ENCODE measurements at places on chromosomes 11 and 22.

- DNase-seq: peak; percentile 88
Measured at GRCh38 chr11:75558939-75559843, 2.9 kb upstream of the SERPINH1 start.

DNA sequence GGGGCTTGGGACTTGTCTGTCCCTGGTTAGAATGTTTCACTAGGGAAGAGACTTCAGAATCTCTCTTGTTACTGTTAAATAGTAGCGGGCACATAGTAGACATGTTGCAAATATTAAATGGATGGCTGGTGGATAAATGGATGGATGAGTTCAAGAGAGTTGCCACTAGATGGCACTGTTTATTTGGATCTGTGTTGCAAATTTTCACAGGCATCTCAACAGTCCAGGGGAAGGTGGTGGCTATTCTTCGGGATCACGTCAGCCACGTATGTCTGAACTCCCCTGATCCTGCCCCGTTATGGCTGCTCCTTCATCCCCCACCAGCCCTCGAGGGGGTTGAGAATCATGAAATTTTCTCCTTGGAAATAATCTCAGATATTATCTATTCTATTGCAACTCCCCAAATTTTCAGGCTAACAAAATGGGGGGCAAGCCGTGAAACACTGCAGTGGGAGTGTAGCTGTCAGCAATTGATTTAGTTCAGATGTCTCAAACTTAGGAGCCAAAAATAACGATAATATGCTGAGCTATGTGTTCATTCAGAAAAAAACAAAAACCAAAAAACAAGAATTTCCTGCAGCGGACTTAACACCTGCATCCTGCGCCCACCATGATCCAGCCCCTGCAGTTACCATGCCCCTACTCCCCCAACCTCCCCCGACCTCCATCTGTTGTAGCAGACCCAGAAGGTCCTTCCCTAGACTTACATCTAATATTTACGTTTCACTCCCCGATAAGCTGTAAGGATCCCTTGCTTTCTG, 29.1 kb upstream of the BIRC3 start:
- peak; percentile 55 for DNase-seq

- DNase-seq: no peak
Measured at GRCh38 chr11:69310934-69311766, 17.2 kb downstream of the MYEOV start.

DNA sequence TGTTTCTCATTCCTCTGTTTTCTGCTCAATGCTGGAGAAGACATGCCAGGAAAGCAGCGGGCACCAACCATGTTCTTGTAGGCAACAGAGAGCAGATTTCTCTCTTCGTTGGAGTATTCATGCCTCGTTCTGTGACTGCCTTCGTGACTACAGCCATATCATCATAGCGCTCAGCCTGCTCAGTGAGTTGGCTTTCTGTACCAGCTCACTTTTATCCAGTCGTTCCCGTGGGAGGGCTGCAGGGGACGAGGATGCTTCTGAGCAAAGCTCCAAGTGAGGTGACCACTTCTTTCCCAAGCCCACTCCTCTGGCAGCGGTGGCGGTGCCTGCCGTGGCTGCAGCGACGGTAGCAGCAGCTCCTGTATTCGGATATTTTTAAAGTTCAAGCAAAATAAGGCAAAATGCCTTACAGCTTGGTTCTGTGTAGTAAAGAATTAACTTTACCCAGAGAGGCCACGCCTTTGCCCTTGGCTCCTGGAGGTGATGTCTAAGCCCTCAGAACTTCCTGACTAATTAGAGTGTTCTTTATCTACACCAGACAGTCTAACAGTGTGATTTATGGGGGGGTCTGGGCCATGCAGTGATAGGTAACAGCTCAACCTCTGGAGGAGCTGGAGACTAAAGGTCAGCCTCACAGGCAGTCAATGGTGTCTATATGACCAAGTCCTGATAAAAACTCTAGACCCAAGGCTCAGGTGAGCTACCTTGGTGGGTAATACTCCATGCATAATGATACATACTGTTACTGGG, 35.3 kb downstream of the LDHAL6A start:
- DNase-seq: no peak

DNA sequence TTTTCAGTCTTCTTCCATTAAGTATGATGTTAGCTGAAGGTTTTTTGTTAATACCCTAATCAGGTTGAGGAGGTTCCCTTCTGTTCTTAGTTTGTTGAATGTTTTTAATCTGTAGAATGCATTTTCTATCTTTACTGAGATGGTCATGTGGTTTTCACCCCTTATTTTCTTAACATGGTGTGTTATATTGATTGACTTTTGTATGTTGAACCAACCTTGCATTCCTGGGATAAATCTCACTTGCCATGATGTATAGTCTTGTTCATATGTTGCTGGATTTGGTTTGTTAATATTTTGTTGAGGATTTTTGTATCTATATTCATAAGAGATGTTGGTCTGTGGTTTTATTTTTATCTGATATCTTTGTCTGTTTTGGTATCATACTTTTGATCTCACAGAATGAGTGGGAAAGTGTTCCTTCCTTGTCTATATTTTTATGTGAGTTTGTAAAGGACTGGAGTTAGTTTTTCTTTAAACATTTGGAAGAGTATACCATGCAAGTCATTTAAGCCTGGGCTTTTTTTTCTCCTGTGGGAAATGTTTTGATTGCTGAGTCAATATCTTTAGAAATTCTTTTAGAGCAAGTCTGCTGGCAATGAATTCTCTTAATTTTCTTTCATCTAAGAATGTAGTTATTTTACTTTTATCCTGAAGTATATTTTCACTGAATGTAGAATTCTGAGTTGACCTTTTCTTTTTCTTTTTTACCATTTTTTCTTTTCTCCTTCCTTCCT, 5.5 kb upstream of the P4HA3 start:
- no peak for DNase-seq

DNA sequence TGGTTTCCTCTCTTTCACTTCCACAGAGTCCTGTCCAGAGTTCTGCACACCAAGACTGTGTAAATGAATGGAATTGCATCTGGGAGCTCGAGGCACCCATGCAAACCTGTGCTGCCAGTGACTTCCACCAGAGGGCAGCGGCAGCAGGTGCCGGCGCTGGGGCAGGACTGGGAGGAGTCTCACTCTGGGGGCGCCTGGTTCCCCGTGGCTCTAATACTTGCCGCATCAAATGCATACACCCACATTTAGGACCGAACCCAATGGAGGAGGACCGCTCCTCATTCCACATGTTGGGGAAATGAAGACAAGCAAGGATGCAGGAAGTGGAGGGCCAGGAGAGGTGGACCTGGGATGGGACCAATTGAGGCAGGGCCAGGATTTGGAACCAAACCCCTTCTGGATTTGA, 1.1 kb upstream of the CD6 start:
- DNase-seq: no peak

DNA sequence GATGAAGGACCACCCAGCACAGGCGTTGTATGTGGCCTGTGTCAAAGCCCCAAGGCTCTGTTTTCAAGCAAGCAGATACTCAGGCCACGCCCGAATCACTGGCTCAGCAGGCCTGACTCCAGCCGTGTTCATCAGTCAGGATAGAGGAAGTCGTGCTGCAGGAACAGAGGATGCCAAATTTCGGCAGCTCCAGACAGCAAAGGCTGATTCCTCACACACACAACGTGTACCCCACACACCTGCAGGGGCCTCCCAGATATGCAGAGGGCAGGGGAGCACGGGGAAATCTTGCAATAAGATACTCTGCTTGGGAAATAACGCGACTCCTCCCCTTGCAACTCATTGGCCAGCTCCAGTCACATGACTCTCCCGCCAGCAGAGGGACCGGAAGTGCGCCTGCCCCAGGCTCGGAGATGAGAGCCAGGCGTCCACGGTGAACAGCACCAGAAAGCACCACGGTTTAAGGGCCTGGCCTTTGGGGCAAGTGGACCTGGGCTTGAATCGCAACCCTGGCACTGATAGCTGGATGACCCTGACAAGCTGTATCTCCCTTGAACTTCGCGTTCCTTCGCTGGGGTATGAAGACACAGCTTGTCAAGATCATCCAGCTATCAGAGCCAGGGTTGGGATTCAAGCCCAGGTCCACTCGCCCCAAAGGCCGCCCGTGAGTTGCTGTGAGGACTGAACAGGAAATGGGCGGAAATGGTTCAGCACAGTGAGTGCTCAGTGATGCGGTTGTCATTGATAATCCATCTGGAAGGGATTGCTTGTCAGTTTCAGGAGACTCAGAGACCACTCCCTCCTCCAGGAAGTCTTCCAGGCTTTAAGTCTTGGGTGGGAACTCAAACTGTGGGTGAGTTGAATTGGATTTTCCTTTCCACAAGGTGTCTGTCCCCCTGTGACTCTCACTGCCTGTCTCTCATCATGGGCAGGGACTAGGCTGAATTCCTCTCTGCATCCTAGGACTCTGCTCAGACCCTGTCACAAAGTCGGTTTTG, 88.5 kb downstream of the MYEOV start:
- DNase-seq: no peak

- no peak for DNase-seq
Measured at GRCh38 chr11:68816251-68816776, 25.4 kb downstream of the CPT1A start.

- no peak for DNase-seq
Measured at GRCh38 chr11:117722082-117722481, 74.9 kb downstream of the DSCAML1 start.

- no peak for DNase-seq
Measured at GRCh38 chr11:117375960-117376359, 48.3 kb downstream of the CEP164 start.

DNA sequence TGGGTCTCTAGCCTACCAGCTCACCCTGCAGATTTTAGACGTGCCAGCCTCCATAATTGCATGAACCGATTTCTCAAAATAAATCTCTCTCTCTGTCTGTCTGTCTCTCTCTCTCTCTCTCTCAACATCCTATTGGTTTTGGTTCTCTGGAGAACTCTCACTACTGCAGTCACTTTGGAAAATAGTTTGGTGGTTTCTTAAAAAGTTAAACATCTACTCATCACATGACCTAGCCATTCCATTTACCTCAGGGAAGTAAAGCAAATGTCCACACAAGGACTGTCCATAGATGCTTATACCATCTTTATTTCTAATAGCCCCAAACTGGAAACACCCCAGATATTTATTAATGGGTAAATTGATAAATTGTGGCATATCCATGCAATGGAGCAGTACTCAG, 119.5 kb downstream of the SNX19 start:
- no peak for DNase-seq

DNA sequence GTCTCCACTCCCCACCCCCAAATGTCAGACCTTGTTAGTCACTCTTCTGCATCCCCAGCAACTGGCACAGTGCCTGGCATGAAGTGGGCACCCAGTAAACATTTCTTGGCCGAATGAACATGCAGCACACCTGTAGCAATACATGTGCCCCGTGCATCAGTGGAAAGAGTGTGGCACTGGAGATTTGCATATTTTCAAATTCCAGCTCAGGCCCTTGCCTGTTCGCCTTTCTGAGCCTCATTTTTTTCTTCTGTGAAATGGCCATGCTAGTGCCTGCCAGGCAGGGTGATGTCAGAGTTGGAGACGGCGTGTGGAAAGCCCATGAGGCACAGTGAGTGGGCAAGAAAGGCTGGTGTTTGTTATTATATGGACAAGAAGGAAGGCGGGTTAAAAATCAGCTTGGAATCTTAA, 38.7 kb downstream of the CD82 start:
- DNase-seq: no peak

DNA sequence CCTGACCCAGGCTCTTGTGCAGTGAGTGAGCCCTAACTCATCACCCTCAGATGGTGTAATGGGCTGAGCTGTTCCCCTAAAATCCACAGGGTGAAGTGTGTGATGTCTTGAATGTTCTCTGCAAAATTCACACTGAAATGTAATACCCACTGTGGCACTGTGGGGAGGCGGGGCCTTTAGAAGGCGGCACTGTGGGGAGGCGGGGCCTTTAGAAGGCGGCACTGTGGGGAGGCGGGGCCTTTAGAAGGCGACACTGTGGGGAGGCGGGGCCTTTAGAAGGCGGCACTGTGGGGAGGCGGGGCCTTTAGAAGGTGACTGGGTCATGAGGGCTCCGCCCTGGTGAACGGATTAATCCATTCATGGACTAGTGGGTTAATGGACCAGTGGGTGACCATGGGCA, 33.0 kb downstream of the CHID1 start:
- DNase-seq: no peak

DNA sequence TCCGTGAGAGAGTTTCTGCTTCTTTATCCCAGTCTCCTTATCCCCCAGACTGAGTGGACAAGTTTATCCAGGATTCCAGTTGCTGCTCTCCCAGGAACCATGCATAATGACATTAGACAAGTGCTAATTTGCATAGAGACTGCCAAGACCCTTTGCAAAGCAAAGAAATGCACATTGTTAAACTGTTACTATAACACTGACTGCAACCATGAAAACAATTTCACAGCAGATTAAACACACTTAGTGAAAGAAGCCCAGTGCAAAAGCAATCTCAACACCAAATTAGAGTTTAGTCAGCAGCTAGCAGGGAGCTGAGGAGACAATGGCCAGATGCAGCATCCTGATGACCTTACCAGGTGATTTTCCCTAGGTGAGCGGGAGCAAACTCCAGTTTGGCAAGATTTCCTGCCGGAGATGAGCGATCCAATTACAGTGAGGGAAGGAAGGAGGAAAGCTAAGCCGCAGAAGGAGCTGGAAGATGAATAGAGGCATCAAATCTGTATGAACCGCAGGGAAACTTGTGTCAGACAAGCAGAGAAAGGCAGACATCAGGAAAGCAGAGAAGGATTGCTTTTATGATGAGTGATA, 273.8 kb upstream of the B3GAT1 start:
- no peak for DNase-seq

- DNase-seq: no peak
Measured at GRCh38 chr11:12762696-12763324, 88.6 kb downstream of the TEAD1 start.

GRCh38 chr11:105181100-105181499, 41.5 kb upstream of the CARD18 start:
- DNase-seq: peak; percentile 70

DNA sequence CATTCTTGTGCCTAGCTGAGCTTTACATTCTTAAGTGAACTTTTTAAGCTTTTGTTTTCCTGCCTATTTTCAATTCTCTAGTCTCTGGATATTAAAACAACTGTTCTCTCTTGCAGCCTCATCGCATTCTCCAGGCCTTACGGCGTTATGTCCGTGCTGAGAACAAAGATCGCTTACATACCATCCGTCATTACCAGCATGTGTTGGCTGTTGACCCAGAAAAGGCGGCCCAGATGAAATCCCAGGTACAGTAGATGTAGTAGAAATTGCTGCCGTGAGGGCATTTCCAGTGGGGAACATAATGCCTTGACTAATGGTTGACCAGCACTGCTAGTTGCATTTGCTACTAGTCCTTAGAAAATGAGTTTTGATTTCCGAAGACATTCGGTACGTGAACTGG, 29.7 kb upstream of the ST14 start:
- no peak for DNase-seq

DNA sequence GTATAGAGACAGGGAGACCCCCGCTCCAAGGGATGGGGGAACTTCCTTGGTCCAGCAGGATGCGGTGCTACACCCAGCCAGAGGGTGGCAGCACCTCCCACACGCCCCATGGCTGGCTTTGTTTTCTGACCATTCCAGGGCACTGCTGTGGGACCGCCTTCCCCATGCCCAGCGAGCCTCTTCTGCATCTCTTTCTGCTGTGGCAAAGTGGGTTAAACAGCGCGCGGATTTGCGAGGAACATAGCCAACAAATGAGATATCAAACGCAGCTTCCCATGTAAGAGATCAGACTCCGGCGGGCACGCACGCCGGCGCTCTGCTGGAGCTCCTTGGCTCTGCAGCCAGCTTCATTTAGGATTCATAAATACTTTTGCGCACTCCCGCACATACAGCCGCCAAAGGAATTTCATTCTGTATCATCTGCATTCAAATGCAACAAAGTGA, 485.8 kb upstream of the CADM1 start:
- DNase-seq: no peak
